ENCODE measurements at places on chromosomes 4 and X. TPM values are rescaled to one million over a fixed set of nuclear protein-coding genes. Genes with fewer than 3 reads are reported as not detected.

SPRY1 gene
- total RNA-seq = 113 TPM

ITGB1BP2 gene
- total RNA-seq = 0.78 TPM

- no peak for DNase-seq
Measured at GRCh38 chr4:33255507-33255906, 2535.3 kb downstream of the PCDH7 start.

- no peak for DNase-seq
Measured at GRCh38 chr4:137693641-137694040, 161.3 kb upstream of the PCDH18 start.

GRCh38 chr4:180766045-180766444 is 1477.2 kb upstream of the TENM3 start:
- no peak for DNase-seq

- no peak for DNase-seq
Measured at GRCh38 chrX:48934581-48935300, 15.9 kb upstream of the PIM2 start.

DNA sequence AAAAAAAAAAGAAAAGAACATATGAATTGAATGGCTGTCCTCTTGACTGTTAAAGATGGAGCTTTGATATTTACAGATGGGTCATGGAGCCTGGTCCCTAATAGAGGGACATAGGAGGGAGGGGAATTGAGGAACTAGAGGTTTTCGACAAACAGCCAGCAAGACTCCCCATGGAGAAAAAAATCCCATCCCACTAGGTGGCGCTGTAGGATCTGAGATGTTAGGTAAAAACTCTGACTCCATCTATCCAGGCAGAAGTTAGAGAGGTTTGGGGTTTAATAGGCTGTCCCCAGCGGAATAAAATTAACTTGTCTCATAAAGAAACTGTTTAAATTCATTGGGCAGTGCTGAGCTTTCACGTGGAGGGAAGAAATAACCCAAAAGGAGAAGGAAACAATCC is 45.9 kb downstream of the HMGB2 start:
- DNase-seq = no peak

DNA sequence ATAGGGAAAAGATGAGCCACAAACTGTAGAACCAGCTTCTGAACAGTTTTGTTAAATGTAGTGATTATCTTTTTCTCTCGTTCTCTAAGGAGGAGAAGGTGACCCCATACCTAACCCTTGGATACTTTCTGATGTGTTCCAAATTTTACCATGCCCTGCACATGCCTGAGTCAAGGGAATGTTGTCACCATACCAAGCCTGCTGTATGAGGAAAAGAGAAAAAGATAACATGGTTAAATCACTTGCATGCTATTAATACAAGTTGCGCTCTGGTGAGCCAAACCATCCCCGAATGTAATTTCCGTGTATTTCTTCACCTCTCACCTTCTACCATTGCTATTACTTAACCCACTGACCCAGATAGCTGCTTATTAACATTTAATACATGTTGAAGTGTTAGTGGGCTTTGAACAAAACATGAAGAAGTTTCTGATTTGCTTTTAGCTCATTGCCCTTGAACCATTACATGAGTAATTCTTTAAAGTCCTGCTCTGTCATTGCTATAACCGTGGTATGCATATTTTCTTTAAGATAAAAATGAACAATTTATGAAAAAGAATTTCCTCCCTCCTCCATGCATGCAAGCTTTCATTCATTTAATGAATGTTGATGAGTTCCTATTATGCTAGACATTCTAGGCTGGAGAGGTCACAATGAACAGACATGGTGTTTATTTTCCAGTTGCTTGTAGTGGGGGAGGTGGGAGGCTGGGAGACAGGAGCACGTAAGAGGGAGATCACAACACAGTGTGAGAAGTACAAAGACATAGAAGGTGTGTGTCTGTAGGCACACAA is 13.6 kb upstream of the KIT start:
- DNase-seq = no peak

ATP1B4 gene
- total RNA-seq = not detected

MAGEA1 gene
- total RNA-seq = not detected

GRCh38 chr4:148216321-148216720 is 225.9 kb downstream of the NR3C2 start:
- no peak for DNase-seq

NKRF gene
- total RNA-seq = 12.8 TPM
